NCI-H526 (cell line): ENCODE measurements at places on chromosomes 16 and 17.

GRCh38 chr17:14959106-14959648, 305.9 kb downstream of the PMP22 start:
- DNase-seq = no peak

GRCh38 chr17:4566785-4567184, 6.4 kb upstream of the GGT6 start:
- DNase-seq = peak; percentile 51

DNA sequence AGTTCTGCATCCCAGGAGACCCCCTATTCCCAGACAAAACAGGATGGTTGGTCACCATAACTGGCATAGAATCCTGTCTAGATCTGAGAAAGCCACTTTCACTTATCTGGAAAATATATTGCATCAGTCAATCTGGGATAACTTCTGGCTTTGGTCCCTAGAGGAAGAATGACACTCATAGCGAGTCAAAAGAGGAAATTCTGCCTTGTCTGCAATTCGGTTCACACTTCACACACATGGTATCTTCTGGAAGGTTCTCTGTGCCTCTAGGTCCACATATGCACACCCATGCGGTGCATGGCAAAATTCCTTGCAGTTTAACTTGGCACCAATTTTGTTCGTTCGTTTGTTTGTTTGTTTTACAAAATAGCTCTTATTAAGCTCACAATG, 49.2 kb upstream of the WSCD1 start:
- no peak for DNase-seq

DNA sequence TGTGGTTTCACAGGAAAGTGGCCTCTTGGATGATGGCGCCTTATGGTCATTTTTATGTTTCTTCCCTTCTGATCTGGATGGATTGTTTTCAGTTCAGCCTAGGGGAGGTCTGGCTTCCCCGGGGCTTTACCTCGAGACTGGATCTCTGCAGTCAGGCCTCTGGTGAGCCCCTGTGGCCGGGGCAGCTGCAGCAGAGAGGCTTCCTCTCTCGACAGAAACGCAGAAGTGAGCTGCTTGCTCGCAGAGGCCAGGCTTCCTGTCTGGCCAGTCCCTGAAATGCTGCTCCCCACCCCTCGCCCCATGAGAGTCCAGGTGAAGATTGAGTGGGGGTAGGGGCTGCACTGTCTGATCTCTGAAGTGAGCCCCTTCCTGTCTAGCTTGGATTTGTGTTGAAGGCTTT, 44.0 kb downstream of the PLCG2 start:
- DNase-seq = no peak

DNA sequence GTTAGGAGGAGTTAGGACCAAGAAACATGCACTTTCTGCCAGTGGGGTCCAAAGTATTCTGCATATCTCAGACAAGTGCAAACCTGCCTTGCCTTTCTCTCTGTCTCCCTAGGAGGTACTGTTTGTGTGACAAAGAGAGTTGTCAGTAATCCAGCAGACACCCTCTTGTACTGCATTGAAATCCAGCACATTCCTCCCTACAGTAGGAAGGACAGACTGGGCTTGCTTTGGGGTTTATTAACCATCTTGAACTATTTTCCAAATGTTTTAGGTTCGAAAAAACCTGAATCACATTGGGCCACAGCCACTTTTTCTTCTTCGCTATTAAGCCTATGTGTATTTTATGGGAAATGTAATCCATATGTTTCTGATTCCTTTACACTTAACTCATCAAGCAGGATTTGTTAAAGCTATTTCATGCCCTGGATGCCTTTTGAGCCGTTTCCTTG, 204.2 kb upstream of the KCNJ16 start:
- no peak for DNase-seq

GRCh38 chr16:1153480-1154160, 714 bp downstream of the CACNA1H start:
- DNase-seq = no peak

DNA sequence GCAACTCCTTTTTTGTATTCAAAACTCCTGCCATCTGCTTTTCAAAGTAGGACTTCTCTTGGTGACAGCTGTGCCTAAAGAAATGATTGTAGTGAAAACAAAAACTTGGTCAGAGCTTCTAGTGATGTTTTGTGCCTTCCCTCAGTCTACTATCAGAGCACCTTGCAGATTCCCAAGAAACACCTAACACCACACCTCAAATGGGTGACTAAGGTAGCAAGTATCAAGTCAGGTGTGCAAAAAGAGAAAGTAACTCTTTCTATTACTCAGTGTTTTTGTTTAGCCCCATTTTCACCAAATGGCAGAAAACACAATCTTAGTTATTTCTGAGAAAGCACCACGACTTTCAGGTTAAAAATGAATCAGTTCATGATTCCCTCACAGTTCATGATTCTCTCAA, 2.0 kb upstream of the PMFBP1 start:
- no peak for DNase-seq

DNA sequence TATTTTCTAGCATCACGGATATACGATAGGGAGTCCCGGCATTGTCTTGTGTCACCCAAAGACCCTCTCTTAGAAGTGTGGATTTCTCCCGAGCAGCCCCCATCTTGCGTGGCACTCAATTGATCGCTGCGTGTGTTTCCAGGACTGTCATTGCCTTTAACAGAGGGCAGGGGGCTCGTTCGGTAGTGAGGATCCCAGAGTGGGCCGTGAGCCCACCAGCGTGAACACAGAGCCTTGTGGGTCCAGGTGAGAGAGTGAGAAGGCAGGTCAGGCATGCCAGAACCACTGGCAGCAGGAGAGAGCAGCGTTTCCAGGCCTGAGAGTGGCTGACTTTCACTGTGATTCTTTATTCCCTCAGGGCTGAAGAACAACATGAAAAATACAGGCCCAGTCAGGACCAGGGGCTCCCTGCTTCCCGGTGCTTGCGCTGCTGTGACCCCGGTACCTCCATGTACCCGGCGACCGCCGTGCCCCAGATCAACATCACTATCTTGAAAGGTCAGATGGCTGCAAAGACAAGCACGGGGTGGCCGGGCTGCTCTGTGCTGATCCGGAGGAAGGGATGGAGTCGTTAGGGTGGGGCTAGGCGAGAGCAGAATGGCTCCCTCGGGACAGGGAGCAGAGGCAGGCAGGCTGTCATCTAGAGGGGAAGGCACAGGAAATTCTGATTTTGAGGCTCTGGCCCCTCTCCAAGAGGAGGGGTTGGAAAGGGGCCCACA, 22.4 kb downstream of the C1QTNF1 start:
- peak; percentile 25 for DNase-seq

DNA sequence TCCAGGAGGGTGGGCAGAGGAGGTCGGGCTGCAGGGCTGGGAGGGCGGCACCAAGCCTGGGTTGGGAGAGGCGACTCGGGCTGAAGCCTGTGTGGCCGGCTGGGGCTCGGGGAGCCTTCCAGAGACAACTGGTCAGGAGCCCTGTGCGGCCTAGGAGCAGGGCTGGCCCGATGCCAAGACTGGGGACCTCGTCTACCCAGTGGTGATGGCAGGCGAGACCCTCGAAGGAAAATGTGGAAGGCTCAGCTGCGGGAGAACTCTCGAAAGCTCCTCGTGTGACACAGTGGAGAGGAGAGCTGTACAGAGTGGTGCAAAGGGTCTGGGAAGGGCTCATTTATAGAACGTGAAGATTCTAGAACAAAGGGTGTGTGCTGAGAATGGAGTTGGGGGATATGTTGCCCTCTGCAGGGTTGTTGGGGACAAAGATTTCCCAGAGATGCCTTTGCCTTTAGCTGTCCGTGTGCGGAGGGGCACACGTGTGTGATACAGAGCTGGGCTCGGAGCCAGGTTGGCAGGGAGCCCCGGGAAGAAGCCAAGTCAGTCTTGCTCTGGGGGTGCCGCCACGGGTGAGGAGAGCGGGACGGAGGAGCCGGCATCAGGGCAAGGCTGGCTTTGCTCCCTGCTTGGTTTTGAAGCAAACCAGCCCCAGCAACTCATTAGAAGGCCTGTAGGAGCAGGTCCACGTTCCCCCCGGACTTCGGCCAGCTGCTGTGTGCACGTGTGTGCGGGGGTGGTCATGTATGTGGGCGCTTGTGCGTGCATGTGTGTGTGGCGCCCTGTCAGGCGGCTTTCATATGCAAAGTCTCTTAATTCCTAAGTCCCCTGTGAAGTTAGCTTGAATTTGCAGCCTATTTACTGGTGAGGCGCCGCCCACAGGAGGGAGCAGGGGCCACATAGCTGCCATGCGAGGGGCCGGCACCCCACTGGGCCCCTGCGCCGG, 132.4 kb upstream of the CHMP6 start:
- DNase-seq = no peak
